H9 (cell line): ENCODE measurements at places on chromosomes 2 and 18. TPM values are rescaled to one million over a fixed set of nuclear protein-coding genes. Genes with fewer than 3 reads are reported as not detected.

CHST9 gene
- 3.0 and 3.5 TPM in 2 replicates for total RNA-seq

ZNF513 gene
- total RNA-seq, result 24.8 and 26.5 TPM in 2 replicates

- no peak for DNase-seq
These were observed 758.1 kb upstream of the DDX18 start for GRCh38 chr2:117056376-117056748.

DNA sequence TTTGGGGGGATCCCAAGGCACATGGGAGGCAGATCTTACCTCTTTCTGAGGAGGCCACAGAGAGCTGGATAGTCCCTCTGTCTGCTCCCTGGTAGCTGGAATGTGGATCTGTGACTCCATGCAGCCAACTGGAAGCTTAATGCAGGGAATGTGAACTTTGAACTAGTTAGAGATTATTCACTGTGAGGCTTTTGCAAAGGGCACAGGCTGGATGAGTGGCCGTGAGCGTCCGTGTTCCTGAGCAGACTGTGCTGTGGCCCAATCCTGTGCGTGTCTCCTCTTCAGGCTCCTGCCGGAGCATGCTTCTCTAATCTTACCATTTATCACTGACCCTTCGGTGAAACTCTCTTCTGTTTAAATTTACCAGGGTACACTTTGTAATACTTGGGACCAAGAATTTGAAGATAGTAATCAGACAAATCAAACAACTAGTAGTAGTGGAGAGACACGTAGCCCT lies 187.6 kb downstream of the PTPRM start:
- DNase-seq, result no peak

- no peak for DNase-seq
These were observed 72.3 kb upstream of the ATG16L1 start for GRCh38 chr2:233178994-233179847.

GRCh38 chr2:155633887-155634570 lies 698.5 kb downstream of the NR4A2 start:
- DNase-seq, result no peak

DNA sequence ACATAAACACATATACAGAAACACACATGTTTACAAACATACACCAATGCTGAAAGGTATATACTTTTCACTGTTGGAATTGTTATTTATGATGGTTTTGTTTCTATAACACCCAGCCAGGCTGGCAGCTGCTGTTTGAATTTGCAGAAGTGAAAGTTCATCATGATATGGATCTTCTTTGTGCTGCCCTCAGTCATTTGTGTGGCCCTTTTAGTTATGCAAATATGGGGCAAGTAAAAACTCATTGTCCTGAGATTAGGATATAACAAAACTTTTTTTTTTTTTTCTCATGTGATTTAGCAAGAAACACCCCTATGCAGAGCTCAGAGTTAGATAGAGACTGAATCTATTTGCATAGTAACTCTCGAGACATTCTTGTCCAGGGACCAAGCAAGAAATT lies 714.1 kb downstream of the KCNJ3 start:
- no peak for DNase-seq
